Midbrain (tissue), 1 donor: ENCODE measurements at places on chromosomes 3 and 15.
A peak's percentile ranks its signal among the peaks of the same experiment; 100 is the strongest.

GRCh38 chr3:172905451-172905850 is 154.9 kb downstream of the ECT2 start:
- DNase-seq, result no peak

DNA sequence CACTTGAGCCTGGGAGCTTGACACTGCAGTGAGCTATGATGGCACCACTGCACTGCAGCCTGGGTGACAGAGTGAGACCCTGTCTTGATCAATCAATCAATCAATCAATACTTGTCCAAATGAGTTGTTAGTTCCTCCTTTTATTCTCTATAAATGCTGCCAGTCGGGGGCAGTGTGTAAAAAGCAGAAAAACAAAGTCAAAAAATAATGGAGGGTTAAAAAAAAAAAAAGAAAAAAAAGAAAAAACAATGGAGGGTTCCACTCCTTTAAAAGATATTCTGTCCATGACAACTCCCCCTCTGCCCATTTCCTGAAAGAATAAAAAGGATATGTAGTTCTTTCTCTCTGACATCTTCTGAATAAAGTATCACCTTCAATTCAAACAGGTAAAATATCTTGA is 1068.6 kb downstream of the FHIT start:
- no peak for DNase-seq

DNA sequence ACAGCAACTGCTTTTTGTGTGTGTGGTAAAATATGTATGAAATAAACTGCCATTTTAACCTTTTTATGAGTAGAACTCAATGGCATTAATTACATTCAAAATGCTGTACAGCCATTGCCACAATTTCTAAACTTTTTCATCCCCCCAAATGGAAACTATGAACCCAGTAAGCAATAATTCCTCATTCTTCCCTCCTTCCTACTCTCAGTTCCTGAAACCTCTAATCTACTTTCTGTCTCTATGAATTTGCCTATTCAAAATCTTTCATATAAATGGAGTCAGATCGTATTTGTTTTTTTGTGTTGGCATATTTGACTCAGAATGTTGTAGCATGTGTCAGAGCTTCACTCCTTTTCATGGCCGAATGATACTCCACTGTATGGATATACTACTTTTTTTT is 5.3 kb upstream of the BLM start:
- DNase-seq, result no peak

DNA sequence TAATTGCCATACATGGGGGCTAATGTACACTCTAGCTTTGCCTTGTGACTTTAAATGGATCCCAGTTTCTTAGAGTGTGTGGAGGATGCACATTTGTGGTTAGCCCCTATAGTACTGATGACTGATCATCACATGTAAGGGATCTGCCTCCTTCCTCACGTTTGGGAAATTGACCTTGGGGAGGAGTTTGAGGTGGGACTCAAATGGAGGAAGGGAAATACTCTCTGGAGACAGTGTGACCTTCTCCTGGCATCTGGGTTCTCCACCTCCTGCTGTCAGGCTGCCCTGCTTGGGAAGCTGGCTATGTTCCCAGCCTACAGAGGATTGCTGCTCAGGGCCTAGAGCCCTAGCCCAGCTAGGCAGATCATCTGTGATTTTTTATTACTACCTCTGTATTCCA is 48.7 kb downstream of the PPM1L start:
- DNase-seq, result peak; percentile 29

DNA sequence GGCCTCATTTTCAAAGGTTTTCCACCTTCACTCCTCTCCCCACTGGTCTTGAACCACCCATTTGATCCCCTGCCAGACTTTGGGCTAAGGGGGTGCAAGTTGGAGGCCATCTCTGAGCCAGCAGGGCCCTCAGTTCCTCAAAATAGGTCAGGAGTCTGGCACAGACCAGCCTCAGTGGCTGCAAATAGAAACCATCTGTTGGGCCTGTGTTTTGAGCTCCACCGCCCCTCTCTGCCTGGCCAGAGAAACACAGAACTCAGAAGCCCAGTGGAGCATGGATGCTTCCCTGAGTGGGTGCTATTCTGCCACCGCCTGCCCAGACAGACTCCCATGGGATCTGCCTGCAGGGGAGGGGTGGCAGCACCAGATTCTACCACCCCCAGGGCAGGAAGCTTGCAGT is 56.3 kb downstream of the CORO2B start:
- peak; percentile 75 for DNase-seq

- DNase-seq, result no peak
Measured at GRCh38 chr15:77094397-77095030, 23.6 kb upstream of the TSPAN3 start.

DNA sequence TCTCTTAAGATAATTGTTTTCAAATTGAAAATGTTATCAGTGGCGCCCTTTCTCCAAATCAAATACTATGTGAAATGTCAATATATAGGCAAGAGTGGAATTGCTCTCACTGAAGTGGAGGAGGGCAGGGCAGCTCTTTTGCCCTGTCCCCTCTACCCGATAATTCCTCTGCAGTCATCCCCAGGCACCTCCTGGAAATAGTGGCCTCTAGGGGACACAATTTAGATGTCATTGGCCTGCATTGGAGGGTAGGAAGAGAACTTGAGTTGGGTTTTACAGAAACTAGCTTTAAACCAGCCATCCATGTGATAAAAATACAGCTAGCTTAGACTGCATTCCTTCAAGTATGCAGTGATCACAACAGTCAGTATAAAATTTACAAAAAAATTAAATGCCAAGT is 288.9 kb downstream of the EDEM1 start:
- DNase-seq, result no peak

DNA sequence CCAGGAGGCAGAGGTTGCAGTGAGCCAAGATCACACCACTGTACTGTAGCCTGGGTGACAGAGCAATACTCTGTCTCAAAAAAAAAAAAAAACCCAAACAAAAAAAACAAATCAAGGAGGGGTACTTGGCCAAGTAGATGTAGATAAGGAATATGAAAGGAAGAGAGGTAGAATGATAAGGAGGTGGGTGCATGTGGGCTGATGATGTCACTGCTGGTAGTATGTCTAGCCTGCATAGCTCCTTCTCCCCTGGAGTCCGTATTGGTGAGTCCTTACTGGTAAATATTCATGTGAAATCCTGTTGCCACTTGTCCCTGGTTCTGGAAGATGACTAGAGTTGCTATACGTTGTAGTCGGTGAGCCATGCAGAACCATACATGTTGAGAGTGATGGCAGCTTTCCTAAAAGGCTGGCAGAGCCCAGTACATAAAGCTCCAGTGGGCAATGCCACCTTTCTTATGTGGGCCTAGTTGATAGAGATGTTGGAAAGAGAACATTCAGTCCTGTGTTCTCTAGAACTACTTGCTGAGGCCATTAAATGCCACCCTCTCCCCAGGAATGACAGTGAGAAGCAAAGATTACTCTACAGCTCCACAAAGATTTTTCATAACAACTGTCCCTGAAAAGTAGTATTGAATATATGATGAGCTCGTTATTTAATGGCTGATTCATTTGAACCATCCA is 11.0 kb downstream of the KAT2B start:
- DNase-seq, result no peak

GRCh38 chr3:174218016-174218415 is 641.1 kb upstream of the NAALADL2 start:
- DNase-seq, result no peak

DNA sequence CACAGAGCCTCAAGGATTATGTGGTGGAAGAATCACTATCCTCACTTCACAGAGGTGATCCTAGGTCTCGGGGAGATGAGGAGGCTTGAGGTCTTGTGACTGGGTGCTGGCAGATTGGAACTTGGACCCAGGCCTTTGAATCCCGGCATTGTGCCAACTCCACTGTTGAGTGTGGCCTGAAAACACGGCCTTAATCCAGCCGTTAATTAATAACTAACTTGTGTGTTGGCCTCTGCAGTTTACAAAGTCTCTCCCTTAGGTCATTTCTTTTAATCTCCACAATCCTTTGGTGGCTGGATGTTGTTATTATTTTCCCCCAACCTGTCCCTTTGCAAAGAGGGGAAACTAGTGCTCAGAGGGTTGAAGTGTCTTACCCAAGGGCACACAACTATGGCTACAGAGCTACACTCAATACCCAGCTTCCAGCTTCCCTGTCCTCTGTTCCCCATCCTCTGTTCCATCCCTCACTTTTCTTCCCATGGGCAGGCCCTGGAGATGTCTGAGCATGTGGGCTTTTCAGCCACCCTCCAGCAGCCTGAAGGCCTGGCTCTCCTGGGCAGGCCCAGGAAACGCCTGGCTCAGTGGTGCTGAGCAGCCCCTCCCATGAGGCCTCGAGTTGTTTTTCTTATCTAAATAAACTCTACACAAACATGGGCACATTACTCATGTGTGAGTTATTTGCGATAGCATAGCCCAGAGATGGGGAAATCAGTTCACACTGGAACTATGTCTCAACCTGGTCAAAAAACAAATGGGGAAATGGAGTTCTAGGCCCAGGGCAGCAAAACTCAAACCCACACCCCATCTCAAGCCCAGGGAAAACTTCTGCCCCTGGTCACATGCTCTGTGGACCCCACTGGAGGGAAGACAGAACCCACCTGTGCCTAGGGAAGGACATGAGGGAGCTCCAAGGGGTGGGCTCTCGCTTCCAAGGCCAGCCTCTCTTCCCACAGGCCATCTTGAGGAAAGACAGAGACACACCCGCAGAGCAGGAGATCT is 16.8 kb upstream of the SMAD3 start:
- DNase-seq, result no peak

DNA sequence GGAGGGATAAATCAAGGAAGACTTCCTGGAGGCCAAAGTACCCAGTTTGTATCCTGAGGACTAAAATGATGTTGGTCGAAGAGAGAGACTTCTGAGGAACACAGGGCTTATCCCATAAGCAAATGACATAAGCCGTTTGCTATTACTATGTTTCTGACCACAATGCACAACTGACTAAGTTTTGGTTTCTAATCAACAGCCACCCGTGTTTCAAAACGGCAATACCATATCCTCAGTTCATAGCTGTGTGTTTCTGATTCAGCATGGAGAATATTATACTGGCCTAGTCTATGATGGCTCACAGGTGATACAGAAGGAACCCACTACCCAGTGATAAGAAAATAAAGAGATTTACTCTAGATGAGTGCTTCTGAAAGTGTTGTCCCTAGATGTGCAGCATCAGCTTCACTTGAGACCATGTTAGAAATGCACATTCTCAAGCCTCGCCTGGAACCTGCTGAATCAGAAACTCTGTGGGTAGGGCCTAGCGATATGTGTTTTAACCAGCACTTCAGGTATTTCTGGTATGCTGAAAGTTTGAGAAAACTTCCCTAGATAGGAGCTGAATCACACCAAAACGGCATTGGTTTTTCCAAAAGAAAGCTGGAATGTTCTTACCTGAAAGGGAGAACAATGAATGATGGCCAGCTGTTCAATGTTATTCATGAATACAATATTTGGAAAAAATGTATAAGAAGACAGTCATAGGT is 639.7 kb upstream of the NR2F2 start:
- DNase-seq, result no peak

DNA sequence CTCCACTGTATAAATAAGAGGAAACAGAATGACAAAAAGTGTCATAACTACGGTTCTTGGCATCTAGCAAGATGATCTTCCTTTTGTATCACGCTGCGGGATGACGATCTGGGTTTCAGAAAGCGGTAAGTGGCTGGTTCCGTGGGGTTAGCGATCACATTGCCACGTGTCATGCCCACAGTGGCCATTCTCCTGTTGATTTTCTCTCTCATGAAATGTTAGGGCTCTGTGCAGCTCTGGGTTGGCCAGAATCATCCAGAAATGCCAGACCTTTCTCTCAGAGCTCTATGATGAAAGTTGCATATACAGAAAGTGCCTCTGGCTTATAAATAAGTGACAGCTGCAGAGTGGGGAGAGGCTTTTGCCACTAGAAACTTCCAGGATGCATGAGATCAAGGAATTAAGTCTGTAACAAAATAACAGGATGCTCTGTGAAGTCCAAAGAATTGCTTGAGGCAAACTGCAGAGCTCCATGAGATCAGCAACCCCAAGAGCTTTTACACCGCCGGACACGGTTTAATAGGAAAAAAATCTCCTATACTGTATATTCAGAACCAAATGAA is 71.6 kb downstream of the ABTB1 start:
- no peak for DNase-seq

GRCh38 chr3:54527953-54528352 is 399.9 kb downstream of the LRTM1 start:
- no peak for DNase-seq

- peak; percentile 21 for DNase-seq
Measured at GRCh38 chr3:171791692-171792076, 18.6 kb downstream of the PLD1 start.

DNA sequence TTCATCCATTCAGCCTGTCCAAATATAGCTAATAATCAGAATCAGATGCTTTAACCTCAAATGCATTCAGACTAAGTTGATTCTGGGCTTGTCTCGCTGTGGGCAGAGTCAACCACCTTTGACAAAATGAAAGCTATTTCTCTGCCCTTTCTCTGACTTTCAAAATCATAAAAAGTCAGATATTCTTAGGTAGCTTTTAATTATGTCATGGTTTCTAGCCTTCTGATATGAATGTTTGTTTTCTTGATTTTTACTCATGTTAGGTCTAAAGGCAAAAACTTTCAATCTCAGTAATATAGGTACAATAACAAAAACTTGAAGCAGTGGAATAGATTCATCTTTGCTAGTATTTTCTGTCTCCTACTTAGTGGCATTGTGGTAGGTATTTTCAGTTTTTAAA is 25.3 kb upstream of the C15orf61 start:
- no peak for DNase-seq

- peak; percentile 48 for DNase-seq
Measured at GRCh38 chr3:39250116-39250747, 29.6 kb downstream of the CX3CR1 start.

- no peak for DNase-seq
Measured at GRCh38 chr3:191566469-191566868, 105.5 kb downstream of the PYDC2 start.

GRCh38 chr3:18575573-18575972 is 150.4 kb upstream of the SATB1 start:
- no peak for DNase-seq

DNA sequence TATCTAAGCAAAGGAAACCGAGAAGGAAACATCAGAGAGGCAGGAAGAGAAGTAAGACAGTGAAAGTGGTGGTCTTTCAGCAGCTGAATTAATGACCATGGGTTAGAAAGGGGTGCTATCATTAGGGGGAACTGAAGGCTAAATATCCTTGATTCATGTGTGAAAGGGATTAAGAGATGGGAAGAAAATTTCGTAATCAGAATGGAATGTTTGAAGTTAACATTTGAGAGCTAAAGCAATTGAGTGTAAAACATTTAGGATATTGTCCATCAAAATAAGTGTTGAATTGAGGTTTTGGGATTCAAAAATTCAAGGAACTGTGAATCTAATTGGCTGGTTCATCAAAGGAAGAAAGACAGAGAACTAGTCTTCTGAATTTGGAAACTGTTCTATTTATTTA is 4.1 kb upstream of the ECT2 start:
- DNase-seq, result no peak

DNA sequence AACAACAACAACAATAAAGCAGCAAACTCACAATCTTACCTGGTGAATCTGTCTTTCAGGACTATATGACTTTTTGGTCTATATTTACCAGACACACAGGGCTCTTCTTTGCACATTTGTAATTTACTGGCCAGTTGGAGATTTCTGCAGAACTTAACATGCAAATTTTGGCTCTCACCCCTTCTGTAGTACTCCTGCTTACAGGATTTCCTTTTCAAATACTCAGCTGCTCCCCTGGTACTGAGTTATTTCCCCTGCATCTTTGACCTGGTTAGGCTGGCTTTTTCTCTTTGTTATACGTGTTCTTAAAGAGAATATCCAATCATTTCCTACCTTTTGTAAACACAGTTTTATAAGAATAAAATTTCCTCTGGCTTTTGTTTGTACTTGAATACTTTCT is 228.0 kb downstream of the MBNL1 start:
- no peak for DNase-seq

- DNase-seq, result no peak
Measured at GRCh38 chr15:68447209-68447608, 15.2 kb upstream of the ITGA11 start.

GRCh38 chr15:88454867-88455810 is 12.0 kb downstream of the MRPL46 start:
- peak; percentile 51 for DNase-seq
